ENCODE measurements at places on chromosomes 1 and 21. TPM values are rescaled to one million over a fixed set of nuclear protein-coding genes. Genes with fewer than 3 reads are reported as not detected.

The MPZL1 gene
- total RNA-seq = 156 TPM

The PCP4L1 gene
- not detected for total RNA-seq

The PPIE gene
- 31.0 TPM for total RNA-seq

The PARP1 gene
- total RNA-seq = 109 TPM

The XCL2 gene
- total RNA-seq = not detected

The CD52 gene
- not detected for total RNA-seq

The FMO1 gene
- total RNA-seq = not detected

The HSD3B2 gene
- total RNA-seq = not detected

The TSACC gene
- not detected for total RNA-seq

The NBPF1 gene
- 107 TPM for total RNA-seq

The AK2 gene
- total RNA-seq = 156 TPM

The TEDDM1 gene
- not detected for total RNA-seq

The S100A12 gene
- total RNA-seq = not detected

The IGSF8 gene
- total RNA-seq = 56.4 TPM

The TBX15 gene
- not detected for total RNA-seq

The LIX1L gene
- total RNA-seq = 13.4 TPM

The CELA2A gene
- total RNA-seq = not detected

The C4BPA gene
- total RNA-seq = not detected

The JAK1 gene
- total RNA-seq = 164 TPM

The SETD4 gene
- 17.2 TPM for total RNA-seq

The CFHR2 gene
- not detected for total RNA-seq

The OR2T29 gene
- not detected for total RNA-seq

The MRPS14 gene
- total RNA-seq = 13.5 TPM

The USH2A gene
- not detected for total RNA-seq

The TFF1 gene
- total RNA-seq = not detected

The ZNF593OS gene
- total RNA-seq = not detected

The PBX1 gene
- 26.3 TPM for total RNA-seq

The CLCA2 gene
- 1.5 TPM for total RNA-seq

The OR2L3 gene
- total RNA-seq = not detected

The C4BPB gene
- not detected for total RNA-seq

The CACNA1E gene
- total RNA-seq = not detected

The PLA2G2F gene
- total RNA-seq = not detected
